ENCODE measurements at places on chromosomes 6 and 20.

GRCh38 chr6:7324520-7324919, 11.5 kb upstream of the SSR1 start:
- DNase-seq, result no peak

DNA sequence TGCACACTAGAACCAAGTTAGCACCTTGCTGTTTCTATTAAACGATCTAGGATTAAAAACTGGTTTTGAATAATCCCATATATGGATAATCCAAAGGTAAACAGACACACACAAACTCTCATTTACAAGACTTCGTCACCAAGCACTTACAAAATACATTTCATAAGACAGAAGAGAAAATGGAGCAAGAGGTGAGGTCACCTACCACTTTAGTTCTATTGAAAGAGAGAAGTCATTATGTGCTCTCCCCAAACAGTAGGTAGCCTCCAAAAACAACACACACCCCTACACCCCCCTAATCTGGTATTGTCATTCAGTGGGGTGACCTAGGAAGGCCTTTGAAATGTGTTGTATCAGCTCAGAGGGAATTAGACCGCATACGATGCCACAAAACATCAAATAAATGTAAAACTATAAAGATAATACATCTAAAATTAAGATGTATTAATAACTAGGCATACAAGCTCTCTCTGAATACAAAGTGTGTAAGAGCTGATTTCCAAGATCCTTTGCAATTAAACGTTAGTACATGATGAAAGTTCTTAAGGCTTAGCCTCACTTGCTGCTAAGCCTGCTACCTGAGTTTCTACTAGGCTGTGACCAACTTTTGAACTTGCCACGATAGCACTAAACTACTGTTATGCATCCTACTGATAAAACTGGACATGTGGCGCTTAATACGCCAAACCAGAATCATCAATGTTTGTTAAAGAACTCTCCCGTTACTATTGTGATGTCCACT, 1.6 kb downstream of the SRPK1 start:
- DNase-seq, result peak; percentile 20

DNA sequence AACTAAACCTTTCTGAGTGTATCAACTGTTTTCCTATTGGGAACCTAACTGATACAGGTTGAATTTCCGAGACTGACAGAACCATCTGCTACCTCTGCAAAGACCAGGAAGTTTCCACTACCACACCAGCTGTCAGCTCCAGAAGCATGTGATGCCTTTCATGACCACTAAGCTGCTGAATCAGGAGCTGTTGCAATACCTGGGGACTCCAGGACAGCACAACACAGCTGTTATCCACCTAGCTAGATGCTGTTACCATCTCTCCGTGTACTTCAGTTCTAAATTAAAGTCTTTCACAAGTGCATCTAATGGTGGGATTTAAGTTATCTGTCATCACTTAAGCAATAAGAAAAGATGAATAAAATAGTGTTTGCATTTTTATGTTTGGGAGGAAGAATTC, 158.2 kb upstream of the IMPG1 start:
- peak; percentile 90 for DNase-seq

GRCh38 chr20:58749098-58749769, 56.6 kb downstream of the NPEPL1 start:
- DNase-seq, result no peak

- peak; percentile 68 for DNase-seq
Observed at GRCh38 chr20:63626424-63627128, at the start of gene GMEB2. Gene GMEB2 (minus strand): TSS chr20:63627101. CDS start chr20:63619397, 7,704 bp downstream.

GRCh38 chr20:19510611-19511010, 247.4 kb upstream of the RIN2 start:
- no peak for DNase-seq

GRCh38 chr20:46087161-46087560, 2.6 kb downstream of the NCOA5 start:
- no peak for DNase-seq

- DNase-seq, result no peak
Observed at GRCh38 chr6:166599205-166599604, 12.7 kb upstream of the RAMACL start.

- DNase-seq, result no peak
Observed at GRCh38 chr6:3800850-3801591, 48.2 kb upstream of the FAM50B start.

DNA sequence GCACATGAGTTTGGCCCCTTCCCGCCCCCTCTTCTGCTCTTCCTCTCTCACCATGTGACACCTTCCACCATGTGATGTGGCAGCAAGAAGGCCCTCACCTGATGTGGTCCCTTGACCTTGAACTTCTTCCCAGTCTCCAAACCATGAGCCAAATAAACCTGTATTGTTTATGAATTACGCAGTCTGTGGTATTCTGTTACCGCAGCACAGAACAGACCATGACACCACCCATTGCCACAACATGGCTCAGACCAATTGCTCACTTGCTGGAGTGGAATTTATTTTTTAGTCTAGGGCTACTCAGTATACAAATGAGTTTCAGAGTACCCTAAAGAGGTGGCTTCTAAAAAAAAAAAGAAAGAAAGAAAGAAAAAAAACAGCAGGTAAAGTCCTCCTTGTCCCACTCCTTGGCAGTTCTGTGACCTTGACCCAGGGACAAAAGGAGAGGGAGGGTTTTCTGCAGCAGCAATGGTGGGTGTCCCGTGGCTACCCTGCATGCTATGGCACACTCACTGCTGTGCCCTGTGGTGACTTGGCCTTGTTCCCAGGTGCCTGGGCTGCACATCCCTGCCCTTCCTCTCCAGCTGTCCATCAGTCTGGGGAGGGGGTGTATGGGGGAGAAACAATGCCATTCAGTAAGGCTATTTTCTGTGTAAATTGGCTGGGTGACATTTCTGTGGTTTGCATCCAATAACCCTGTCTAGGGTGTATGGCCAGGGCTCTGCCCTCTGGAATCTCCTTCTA, 5.4 kb upstream of the VSX1 start:
- peak; percentile 2 for DNase-seq

GRCh38 chr20:46512943-46513844, at the start of gene ZNF334:
Gene ZNF334 (minus strand): TSS chr20:46513559. CDS start chr20:46512102, 1,457 bp downstream.
- no peak for DNase-seq

All from MM.1S (cell line).